T-helper 22 cell (primary cell): ENCODE measurements at places on chromosomes 11 and 22.

- no peak for DNase-seq
These were observed 39.9 kb upstream of the EIF3D start for GRCh38 chr22:36568846-36569245.

- no peak for DNase-seq
These were observed 134.3 kb upstream of the C11orf58 start for GRCh38 chr11:16603890-16604793.

- no peak for DNase-seq
These were observed 53.4 kb downstream of the P4HA3 start for GRCh38 chr11:74257959-74258553.

DNA sequence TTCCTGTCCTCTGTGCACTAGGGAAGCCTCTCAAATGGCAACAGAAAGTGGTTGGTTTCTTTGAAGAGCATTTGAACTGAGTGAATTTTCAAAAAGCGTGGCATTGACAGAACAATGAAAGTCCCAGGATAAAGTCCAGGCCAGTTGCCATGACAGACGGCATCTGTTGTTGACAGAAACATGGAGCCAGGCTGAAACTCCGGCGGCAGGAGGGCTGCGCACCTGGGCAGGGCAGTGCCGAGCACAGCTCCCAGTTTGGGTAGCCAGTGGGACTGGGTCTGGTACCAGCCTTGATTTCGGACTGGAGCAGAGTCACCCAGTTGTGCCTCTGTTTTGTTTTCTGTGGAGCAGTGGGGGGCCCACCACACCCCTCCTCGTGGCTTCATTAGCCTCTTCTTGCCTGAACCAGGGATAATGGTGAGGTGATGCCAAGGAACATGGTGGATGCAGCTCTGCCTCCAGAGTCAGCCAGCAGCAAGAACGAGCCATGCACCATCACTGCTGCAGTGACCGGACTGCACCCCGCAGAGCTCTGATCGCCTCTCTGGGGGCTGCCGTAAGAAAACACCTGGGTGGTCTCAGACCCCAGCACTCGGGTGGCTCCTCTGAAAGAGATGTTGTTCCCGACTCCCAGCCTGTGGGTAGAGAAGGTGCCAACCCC lies 9.8 kb upstream of the SEPTIN5 start:
- no peak for DNase-seq
